ENCODE measurements at places on chromosomes 3 and 15. TPM values are rescaled to one million over a fixed set of nuclear protein-coding genes. Genes with fewer than 3 reads are reported as not detected.

DNA sequence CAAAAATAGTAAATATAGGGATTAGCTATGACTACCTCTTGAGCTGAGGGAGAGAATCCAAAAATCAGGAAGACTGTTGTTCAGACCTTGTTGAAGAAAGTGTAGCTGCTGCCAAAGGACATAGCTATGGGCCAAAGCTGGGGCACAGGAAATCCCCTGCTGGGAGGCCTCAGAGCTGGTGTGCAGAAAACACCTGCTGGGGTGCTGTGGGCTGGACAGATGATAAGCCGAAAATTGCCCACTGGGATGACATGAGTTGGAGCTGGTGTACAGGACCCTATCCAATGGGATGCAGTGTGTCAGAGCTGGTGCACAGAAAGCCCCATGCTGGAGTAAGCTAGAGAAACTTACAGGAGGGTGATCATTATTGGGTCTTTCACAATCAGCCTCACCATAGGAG is 121.9 kb downstream of the NEO1 start:
- no peak overlapping the region for H3K4me3 ChIP-seq
- H3K27me3 ChIP-seq = peaks cover 5% of the 10 kb centered on the region
- no peaks in the 10 kb centered on the region for H3K36me3 ChIP-seq
- no peaks in the 10 kb centered on the region for H3K4me1 ChIP-seq
- no peak for DNase-seq
- H3K27ac ChIP-seq = no peak overlapping the region

GRCh38 chr15:86159468-86159867 is 79.8 kb downstream of the AGBL1 start:
- no peak overlapping the region for H3K4me3 ChIP-seq
- H3K4me1 ChIP-seq = no peaks in the 10 kb centered on the region
- peaks cover 3% of the 10 kb centered on the region for H3K27me3 ChIP-seq

GRCh38 chr3:160449636-160450598 is at the start of gene TRIM59:
TRIM59 (minus strand) TSS chr3:160449786; CDS start chr3:160439183, 10,603 bp downstream.
- peaks cover 53% of the 10 kb centered on the region for H3K4me1 ChIP-seq
- H3K27ac ChIP-seq = peak within 1 kb of the TSS; percentile 93
- no peaks in the 10 kb centered on the region for H3K36me3 ChIP-seq
- peak; percentile 94 for DNase-seq

- DNase-seq = no peak
- no peaks in the 10 kb centered on the region for H3K36me3 ChIP-seq
- no peak overlapping the region for H3K27ac ChIP-seq
- no peaks in the 10 kb centered on the region for H3K4me1 ChIP-seq
These were observed 59.7 kb downstream of the NOX5 start for GRCh38 chr15:69074001-69074842.

The SMAD6 gene
- not detected for polyA plus RNA-seq

The FOXB1 gene
- polyA plus RNA-seq = not detected

- no peak overlapping the region for H3K4me3 ChIP-seq
- no peak overlapping the region for H3K27ac ChIP-seq
- H3K4me1 ChIP-seq = no peaks in the 10 kb centered on the region
- DNase-seq = no peak
- no peaks in the 10 kb centered on the region for H3K36me3 ChIP-seq
- no peaks in the 10 kb centered on the region for H3K27me3 ChIP-seq
These were observed 75.8 kb downstream of the B3GNT5 start for GRCh38 chr3:183328823-183329222.

DNA sequence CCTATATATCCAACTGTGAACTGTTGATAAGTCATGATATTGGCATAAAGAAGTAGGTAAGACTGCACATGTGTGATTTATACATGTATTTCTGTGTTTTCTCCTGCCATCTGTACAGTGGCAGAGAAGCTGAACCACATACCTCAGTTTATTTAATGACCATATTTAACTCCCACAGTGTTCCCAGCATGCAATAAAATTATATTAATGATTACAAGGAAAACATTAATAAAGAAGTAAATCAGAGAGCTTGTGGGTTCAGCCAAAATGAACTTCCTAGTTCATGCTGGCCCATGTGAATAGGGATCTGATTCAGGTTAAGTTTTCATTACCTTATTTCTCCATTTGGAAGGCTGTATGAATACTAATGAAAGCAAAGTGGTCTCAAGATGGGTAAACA is 439.2 kb downstream of the CNTN6 start:
- peaks cover 11% of the 10 kb centered on the region for H3K36me3 ChIP-seq
- H3K27me3 ChIP-seq = no peaks in the 10 kb centered on the region
- H3K27ac ChIP-seq = no peak overlapping the region
- no peak for DNase-seq
- no peak overlapping the region for H3K4me3 ChIP-seq

GRCh38 chr15:92971713-92972112 is 71.6 kb downstream of the CHD2 start:
- no peaks in the 10 kb centered on the region for H3K27me3 ChIP-seq
- peaks cover 14% of the 10 kb centered on the region for H3K4me1 ChIP-seq
- no peak for DNase-seq
- no peak overlapping the region for H3K27ac ChIP-seq
- H3K4me3 ChIP-seq = no peak overlapping the region

The FRMD5 gene
- polyA plus RNA-seq = 0.08 TPM

GRCh38 chr3:1883534-1883933 is 215.1 kb upstream of the CNTN4 start:
- no peak for DNase-seq
- no peak overlapping the region for H3K4me3 ChIP-seq
- H3K36me3 ChIP-seq = no peaks in the 10 kb centered on the region
- no peak overlapping the region for H3K27ac ChIP-seq
- H3K4me1 ChIP-seq = no peaks in the 10 kb centered on the region

DNA sequence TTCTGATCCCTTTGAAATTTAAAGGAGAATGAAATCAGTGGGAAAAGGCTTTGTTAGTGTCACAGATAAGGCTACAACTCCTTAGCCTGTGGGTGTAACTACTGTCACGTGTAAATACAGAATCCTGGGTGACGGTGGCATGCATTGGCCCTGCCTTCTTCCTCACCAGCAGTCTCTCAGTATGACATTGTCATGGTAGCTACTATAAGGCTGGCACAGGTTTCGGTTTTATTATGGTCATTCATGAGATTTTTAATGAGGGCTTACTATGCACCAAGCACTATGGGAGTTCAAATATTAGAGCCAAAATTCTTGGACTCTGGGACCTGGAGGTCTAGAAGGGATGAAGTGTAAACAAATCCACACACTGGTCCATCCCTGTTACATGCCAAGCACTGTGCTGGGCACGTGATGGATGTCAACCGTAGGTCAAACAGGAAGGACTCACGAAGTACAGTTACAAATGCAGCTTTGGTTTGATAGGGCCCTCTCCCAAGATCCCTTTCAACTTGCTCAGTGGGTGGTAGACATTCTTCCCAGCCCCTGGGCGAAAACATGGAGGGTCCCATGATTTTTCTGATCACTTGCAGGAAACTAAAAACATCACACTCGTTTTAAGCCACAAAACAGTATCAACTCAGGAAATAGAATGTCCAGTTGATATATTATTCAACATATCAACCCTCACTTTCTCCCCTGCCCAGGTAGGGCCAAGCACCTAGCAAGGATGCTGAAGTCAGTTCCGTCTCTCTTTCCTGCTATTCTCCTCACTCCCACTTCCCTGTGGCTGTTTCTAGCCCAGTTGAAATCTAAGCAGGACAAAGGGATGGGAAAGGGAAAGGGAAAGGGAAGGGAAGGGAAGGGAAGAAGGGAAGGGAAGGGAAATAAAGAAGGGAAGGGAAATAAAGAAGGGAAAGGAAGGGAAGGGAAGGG is 25.3 kb downstream of the BFSP2 start:
- H3K4me1 ChIP-seq = no peaks in the 10 kb centered on the region
- DNase-seq = no peak

DNA sequence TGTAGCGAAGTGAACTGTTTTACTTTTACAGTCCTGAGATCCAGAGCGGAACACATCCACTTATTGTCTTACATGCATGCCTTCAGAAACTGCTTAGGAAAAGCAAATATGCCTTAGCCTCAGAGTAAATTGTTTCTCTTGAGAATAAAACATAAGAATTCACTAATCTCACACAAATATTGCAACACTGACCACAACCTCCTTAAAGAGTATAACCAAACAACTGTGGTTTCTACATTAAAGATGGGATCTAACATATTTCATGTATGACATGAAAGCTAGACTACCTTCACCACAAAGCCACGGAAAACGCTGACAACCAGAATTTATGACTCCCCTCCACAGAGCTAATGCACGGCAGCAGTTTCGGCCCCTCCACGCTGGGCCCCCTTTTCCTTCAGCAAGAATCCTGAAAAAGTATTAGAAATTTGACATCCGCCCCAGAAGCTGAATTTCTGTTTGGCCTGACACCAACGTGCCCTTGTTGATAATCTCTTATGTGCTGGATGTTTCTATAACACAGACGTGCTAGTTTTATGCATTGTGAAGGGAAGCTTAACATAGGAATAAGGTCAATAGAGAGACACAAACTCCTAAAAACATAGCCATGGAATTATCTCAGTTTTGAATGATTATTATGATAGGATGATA is 84.6 kb downstream of the GREM1 start:
- no peak overlapping the region for H3K27ac ChIP-seq
- peaks cover 4% of the 10 kb centered on the region for H3K36me3 ChIP-seq
- no peak overlapping the region for H3K4me3 ChIP-seq
- peaks cover 11% of the 10 kb centered on the region for H3K4me1 ChIP-seq
- no peak for DNase-seq
- H3K27me3 ChIP-seq = no peaks in the 10 kb centered on the region

DNA sequence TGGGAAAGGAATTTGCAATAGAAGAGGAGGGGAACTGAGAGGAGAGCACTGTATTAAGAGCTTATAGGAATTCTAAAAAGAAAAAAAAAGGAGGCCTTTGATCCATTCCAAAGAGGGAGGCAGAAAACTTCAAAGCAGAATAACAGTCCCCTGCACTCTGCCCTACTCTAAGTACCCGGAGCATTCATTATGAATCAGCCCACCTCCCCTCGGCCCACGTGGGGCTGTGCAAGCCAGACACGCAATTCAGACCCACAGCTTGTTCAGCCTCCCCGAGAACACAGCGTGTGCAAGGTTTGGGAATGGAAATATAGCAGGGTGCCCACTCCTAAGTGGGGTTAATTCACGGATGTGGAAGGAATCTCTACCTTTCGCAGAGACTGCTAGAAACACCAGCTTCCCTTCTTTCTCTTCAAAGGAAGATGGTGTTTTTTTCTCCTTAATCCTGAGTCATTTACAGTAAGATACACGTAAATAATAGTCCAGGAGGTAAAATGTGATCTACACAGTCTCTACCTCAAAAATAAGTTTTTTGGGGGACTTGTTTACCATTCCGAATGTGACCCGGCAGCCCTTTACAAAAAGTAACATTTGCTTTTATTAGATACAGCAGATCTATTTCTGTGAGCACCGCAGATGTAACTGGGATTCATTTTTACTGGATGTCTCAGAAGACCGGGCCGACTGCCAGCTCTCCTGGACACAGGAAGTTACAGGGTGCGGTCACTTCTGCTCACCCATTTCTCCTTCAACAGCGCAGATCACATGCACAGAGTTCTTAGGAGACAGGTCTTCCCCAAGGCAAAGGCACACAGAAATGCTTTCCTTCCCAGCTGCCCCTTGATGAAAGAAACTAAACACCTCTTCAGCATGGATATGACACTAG is 768.5 kb upstream of the CFAP20DC start:
- H3K36me3 ChIP-seq = no peaks in the 10 kb centered on the region
- no peaks in the 10 kb centered on the region for H3K4me1 ChIP-seq
- no peak overlapping the region for H3K27ac ChIP-seq
- no peak for DNase-seq

The PLA2G4E gene
- polyA plus RNA-seq = not detected

DNA sequence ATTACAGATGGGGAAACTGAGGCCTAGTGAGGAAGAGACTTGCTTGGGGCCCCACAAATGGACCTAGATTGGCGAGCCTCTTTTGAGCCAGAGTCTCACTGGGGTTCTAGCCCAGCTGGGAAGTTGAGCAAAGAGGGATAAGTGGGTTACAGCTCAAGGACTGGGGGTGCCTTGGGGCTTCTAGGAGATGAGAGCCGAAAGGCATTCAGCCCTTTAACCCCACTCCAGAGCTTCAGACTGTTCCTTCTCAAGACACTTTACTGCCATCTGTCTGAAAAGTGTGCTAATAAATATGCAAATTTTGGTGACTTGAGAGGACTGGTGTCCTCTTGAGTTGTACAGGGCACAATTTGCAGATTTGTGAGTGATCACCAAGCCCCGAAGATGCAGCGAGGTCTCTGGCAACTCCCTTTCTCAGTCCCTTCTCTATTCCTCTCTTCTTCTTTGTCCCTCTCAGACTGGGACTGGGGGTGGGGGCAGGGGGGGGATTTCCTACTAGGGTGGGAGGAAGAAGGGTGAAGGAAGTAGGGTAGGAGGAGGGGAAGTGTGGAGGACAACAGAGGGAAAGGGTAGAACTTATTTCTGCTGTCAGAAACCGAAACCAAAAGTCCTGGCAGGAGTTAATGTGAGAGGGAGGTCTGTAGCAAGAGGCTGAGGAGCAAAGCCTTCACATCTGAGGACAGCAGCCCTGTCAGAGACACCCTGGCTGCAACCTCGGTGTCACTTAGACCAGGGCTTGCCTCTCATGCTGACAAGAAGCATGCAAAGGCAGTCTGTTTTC is 16.2 kb upstream of the ANKDD1A start:
- peaks cover 4% of the 10 kb centered on the region for H3K36me3 ChIP-seq
- peaks cover 11% of the 10 kb centered on the region for H3K27me3 ChIP-seq
- H3K4me1 ChIP-seq = peaks cover 73% of the 10 kb centered on the region
- peak overlapping the region; percentile 98 for H3K27ac ChIP-seq
- DNase-seq = peak; percentile 64

GRCh38 chr15:72154316-72154715 is 36.1 kb downstream of the SENP8 start:
- no peak for DNase-seq
- no peak overlapping the region for H3K4me3 ChIP-seq
- H3K27ac ChIP-seq = no peak overlapping the region
- no peaks in the 10 kb centered on the region for H3K36me3 ChIP-seq

The PP2D1 gene
- polyA plus RNA-seq = 0.91 TPM

GRCh38 chr3:129587566-129588210 is 18.8 kb downstream of the PLXND1 start:
- DNase-seq = no peak
- H3K4me1 ChIP-seq = peaks cover 37% of the 10 kb centered on the region
- H3K4me3 ChIP-seq = no peak overlapping the region
- no peak overlapping the region for H3K27ac ChIP-seq
